ENCODE measurements at places on chromosomes 4 and X. TPM values are rescaled to one million over a fixed set of nuclear protein-coding genes. Genes with fewer than 3 reads are reported as not detected.

Gene KIT
- 3.6 TPM for total RNA-seq

Gene CENPE
- total RNA-seq = 1.2 TPM

Gene CXorf49
- total RNA-seq = not detected

Gene H2BW2
- not detected for total RNA-seq

Gene SNCA
- total RNA-seq = 0.90 TPM

Gene FATE1
- total RNA-seq = not detected

Gene EBP
- total RNA-seq = 41.1 TPM

Gene TKTL2
- not detected for total RNA-seq

Gene UGT2B17
- total RNA-seq = 0.18 TPM

Gene BANK1
- total RNA-seq = 4.5 TPM

Gene PDK3
- 17.0 TPM for total RNA-seq

Gene WAS
- total RNA-seq = 92.0 TPM

Gene SLIT2
- total RNA-seq = 0.03 TPM

Gene DDX53
- not detected for total RNA-seq

Gene PPEF2
- total RNA-seq = 0.40 TPM

Gene FHDC1
- 0.13 TPM for total RNA-seq

Gene NPNT
- total RNA-seq = 0.88 TPM

Gene TRIM75
- not detected for total RNA-seq

Gene RBMXL3
- total RNA-seq = not detected

Gene CT47B1
- not detected for total RNA-seq

Gene SPANXB1
- total RNA-seq = not detected

Gene SPANXN5
- total RNA-seq = not detected

Gene TSPYL2
- total RNA-seq = 253 TPM

Gene SHROOM4
- total RNA-seq = 0.06 TPM

Gene GPR78
- total RNA-seq = not detected

Gene SLITRK2
- not detected for total RNA-seq
